ENCODE measurements at places on chromosomes 3 and 15.
A peak's percentile ranks its signal among the peaks of the same experiment; 100 is the strongest.

- DNase-seq, result no peak
Observed at GRCh38 chr15:72011302-72011942, 106.5 kb downstream of the MYO9A start.

- no peak for DNase-seq
Observed at GRCh38 chr3:88312256-88312655, 162.5 kb downstream of the C3orf38 start.

DNA sequence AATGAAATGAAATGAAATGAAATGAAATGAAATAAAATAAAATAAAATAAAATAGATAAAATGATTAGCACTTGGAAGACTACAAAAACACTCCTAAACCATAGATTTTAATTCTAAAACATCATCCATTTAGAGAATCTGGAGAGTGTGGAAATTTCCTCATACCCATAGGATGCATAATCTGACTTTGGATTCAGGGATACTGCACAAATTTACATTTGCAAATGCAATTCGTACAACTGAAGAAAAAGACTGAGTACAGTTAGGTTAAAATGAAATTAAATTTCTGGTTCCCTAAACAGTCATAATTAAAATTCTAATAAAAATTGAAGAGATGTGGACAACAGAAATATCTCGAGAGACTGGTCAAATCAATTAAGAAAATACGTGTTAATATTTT is 122.9 kb downstream of the TMCC1 start:
- DNase-seq, result no peak

- no peak for DNase-seq
Observed at GRCh38 chr3:107142171-107142570, 235.1 kb upstream of the CCDC54 start.

DNA sequence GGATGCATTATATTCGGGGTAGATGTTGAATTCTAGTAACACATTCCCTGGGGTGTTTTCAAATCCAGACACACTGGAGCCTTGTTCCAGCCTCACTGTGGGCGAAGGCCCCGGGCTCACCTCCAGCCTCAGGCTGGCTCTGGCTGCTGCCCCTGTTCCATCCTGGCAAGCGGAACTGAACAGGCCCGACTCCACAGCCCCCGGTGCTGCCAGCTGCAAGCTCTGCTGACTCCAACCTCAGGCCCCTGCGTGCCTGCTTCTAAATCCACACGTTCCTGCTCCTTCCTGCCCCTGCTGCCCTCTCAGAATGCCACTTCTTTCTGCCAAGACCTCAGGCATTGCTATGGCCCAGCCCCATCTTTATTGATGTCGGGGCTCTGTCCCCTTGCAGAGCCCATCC is 90.6 kb downstream of the LIPC start:
- no peak for DNase-seq

GRCh38 chr3:112381673-112382542 is 49.0 kb downstream of the CD200 start:
- no peak for DNase-seq

DNA sequence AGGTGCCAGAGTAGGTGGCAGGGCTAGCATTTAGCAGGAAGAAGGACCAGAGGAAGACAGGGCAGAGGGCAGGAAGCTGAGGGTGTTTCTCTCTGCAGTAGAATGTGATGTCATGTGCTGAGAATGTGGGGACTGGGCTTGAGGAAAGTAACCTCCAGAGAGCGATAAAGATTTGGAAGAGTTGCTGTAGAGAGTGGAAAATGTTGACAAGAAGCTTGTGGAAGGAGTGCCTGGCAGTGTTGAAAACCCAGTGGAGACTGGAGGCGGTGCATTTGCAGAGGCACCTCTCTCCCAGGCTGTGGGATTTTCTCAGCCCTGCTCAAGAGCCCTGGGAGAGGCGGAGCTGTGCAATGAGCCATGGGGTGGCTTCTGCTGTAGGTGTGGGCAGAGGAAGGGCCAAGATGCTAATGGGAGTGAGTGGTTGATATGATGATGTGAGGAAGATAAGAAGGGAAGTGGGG is 54.8 kb downstream of the MESD start:
- no peak for DNase-seq

DNA sequence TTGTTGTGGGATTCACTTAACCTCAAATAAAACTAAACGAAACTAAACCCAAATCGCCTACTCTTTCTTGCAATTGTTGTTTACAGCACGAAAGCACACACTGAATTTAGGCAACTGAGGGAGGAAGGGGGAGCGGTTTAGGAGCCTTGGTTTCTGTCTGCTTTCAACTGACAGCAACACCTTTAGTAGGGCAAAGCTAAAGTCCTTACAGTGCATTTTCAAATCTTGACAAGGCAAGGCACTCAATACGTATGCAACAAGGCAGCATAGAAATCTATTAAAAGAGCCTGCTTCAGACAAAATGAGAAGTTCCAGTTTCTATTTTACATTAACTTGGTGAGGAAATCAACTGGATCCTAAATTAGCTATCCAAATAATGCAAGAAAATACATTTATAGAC is 174.6 kb downstream of the CHST2 start:
- no peak for DNase-seq

DNA sequence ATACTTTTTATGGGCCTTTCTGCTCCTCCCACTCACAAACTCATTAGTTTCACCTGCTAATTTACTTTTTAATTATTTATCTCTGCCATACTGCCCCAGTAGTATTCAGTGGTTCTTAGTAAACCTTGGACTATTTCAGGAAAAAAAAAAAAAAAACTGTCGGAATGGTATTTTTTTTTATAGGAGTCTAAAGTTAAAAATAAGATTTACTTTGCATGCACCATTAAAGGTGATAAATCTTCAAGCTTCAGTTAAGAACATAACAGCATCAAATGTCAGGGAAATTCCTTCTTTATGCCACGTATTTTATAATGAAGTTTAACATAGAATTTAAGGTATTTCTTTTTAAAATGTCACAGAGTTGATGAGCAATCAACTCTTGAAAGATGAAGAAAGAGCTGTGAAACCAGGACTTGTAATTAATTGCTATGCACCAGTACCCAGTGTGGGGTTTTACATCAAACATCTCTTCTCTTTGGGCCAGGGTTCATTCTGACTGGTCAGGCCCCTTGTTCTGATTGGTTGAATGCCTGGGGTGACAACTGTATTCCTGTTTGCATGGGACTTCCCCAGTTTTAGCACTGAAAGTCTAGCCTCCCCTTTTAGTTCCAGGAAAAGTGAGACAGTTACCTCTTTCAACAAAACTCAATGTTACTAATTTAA is 40.3 kb upstream of the PTPRG start:
- no peak for DNase-seq

GRCh38 chr15:78037779-78038305 is 39.7 kb downstream of the TBC1D2B start:
- DNase-seq, result no peak

GRCh38 chr15:101440846-101441590 is 48.5 kb downstream of the PCSK6 start:
- no peak for DNase-seq

DNA sequence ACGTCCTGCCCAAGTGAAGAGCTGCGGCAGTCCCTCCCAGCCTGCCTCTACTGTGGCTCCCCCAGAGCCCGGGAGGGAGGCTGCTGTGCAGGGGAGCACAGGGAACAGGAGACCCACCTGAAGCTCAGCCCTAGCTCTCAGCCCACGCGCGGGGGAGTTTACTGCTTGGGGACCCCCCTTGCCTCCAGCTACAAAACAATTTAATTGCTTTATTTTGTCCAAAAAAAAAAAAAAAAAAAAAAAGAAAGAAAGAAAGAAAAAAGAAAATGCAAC is 78.1 kb downstream of the CLDN11 start:
- no peak for DNase-seq

- DNase-seq, result no peak
Observed at GRCh38 chr15:36960947-36961227, 139.5 kb downstream of the MEIS2 start.

GRCh38 chr3:151837057-151837456 is 23.1 kb downstream of the AADAC start:
- DNase-seq, result peak; percentile 36

GRCh38 chr3:11569156-11569741 is 74.5 kb downstream of the VGLL4 start:
- DNase-seq, result no peak

DNA sequence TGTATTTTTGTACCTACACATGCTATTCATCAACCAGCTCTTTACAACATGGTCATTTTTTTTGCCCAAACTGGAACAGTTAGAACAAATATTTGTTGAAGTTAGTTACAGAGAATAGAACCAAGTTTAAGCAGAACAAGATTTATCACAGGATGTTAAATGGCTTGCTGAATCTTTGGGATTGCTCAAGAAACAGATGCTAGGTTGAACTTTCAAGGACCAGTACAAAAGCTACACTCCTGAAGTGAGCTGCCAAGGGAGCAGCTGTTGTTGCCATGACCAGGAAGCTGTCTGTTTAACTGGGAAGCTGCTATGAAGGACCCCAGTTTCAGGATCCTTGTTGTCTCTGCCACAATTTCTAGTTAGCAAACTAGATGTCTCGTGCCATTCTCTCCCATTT is 53.7 kb downstream of the ZIC1 start:
- DNase-seq, result no peak

- DNase-seq, result peak; percentile 70
Observed at GRCh38 chr3:11367143-11367693, 95.0 kb downstream of the ATG7 start.

- no peak for DNase-seq
Observed at GRCh38 chr3:121855555-121855954, 20.5 kb downstream of the EAF2 start.

- no peak for DNase-seq
Observed at GRCh38 chr3:8723612-8724011, 10.0 kb upstream of the CAV3 start.

- DNase-seq, result no peak
Observed at GRCh38 chr3:42492508-42493080, 9.8 kb upstream of the VIPR1 start.

- no peak for DNase-seq
Observed at GRCh38 chr3:34584971-34585370, 786.5 kb downstream of the PDCD6IP start.

DNA sequence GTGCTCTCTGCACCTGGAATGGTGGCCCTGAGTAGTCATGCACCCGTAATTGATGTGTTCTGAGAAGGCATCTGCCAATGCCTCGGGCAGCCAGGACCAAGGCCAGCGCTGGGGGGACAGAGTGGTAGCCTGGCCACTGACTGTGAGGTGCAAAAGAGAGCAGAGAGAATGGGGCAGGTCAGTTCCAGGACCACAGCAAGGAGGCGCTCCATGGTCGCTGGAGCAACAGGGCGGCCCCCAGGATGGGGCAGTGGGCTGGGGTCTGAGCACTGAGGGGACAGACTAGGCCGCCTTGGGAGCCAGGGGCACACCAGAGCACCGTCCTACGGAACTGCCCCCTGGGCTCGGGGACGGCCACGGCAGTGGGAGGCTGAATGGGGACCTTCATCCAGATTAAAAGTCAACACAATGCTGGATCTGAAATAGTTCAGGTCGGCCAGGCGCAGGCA is 48.3 kb upstream of the IQSEC1 start:
- no peak for DNase-seq

DNA sequence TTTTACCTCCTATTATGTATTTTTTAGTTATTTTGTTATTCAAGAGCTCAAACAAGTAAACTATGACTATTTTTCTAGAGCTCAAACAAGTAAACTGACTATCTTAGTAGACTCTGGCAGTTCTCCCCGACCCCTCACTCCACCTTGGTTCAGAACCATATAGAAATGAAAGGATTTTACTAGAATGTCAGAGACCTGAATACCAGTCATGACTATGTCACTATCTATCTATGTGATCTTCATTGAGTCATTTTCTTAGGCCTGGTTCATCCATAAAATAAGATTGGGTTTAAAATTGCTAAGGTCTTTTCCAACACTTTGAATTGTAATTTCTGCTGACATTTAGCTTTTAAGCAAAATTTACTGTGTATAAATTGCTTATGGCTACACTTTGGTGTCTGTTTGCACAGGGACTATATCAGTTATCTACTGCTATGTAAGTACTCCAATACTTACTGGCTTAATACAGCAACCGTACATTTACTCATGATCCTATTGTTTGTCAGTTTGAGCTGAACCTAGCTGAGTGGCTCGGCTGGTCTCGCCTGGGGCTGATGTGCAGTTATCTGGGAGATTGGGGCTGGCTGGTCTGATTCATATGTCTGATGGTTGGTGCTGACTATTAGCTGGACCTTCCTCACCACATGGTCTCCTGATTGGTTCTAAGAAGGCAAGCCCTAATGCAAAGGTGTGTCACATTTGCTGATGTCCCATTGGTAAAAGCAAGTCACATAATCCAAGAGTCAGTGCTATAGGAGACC is 37.0 kb downstream of the RASA2 start:
- DNase-seq, result no peak

DNA sequence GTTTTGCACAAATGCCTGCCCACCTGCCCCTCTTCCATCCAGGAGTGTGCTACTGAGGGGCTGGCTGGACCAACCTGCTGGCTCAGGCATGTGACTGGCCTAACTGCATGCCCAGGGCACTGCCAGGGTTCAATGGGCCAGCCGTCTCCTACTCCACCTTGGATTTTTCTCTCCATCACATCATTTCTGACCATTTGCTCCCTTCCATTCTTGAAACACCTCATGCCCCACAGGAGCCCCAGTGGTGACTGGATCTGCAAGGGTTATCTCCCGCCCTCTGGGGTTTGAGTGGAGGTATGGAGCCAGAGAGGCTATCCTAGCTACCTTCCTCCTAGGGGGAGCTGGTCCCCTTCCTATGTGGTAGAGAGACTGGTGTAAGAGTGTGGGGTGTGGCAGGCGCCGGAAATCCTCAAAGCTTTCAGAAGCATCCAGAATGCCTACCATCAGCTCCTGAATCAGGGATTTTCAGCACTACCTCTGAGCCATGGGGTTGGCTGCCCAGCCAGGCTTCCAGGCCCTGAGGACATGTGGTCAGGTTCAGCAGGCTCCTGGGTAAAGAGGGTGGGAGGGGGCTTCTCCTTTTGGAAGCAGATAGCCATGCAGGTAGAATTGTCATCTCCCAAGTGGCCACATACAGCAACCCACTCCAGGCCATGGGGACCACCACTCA is 2.9 kb upstream of the MANF start:
- no peak for DNase-seq

GRCh38 chr15:101169495-101170071 is 82.3 kb downstream of the CHSY1 start:
- no peak for DNase-seq

DNA sequence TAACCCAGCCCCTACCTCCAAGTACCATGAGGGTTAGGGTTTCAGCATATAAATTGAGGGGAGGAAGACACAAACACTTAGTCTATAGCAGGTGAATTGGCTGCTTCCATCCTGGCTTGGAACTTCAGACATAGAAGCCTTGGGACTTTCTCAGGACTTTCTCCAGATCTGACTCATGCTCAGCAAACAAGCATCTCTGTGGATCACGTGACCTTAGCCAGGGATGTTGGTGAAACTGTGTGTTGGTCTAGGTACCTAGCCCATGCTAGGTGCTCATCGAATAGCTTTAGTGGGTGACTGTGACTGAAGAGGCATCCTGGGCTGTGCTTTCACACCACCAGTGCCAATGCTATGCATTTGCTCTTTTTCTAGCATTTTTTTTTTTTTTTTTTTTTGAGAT is 58.9 kb downstream of the CD47 start:
- DNase-seq, result no peak

DNA sequence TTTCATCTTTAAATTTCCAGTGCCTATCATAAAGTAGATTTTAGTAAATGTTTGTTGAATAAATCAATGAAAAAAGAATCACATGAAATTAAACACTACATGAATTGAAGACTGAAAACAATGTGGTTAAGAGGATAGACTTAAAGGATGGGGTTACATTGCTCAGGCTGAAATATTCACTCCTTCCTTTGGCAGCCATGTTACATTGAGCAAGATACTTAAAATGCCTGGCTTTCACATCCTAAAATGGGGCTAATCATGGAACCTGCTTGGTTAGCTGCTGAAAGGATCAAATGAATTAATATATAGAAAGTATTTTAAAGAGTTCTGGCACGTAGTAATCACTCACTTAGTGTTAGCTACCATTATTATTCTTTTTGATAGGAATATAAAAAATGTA is 196.9 kb upstream of the SLC2A2 start:
- no peak for DNase-seq
